ENCODE measurements at places on chromosomes 3 and 15. TPM values are rescaled to one million over a fixed set of nuclear protein-coding genes. Genes with fewer than 3 reads are reported as not detected.
A peak's percentile ranks its signal among the peaks of the same experiment; 100 is the strongest.

- no peak overlapping the region for H3K4me3 ChIP-seq
- H3K4me1 ChIP-seq = peaks cover 14% of the 10 kb centered on the region
- no peak for DNase-seq
- no peaks in the 10 kb centered on the region for H3K27me3 ChIP-seq
- H3K27ac ChIP-seq = no peak overlapping the region
Measured at GRCh38 chr3:113277414-113277813, 66.1 kb downstream of the BOC start.

GRCh38 chr3:195140816-195141793 lies 129.9 kb downstream of the XXYLT1 start:
- H3K4me1 ChIP-seq = peaks cover 4% of the 10 kb centered on the region
- no peak overlapping the region for H3K4me3 ChIP-seq
- peak overlapping the region; percentile 10 for H3K27ac ChIP-seq
- DNase-seq = peak; percentile 45

GRCh38 chr3:55624238-55624637 lies 137.1 kb upstream of the WNT5A start:
- no peaks in the 10 kb centered on the region for H3K27me3 ChIP-seq
- peak overlapping the region; percentile 39 for H3K27ac ChIP-seq
- DNase-seq = peak; percentile 87
- H3K36me3 ChIP-seq = no peaks in the 10 kb centered on the region
- H3K4me1 ChIP-seq = peaks cover 52% of the 10 kb centered on the region

- no peaks in the 10 kb centered on the region for H3K36me3 ChIP-seq
- no peak for DNase-seq
- H3K4me3 ChIP-seq = no peak overlapping the region
- H3K27me3 ChIP-seq = no peaks in the 10 kb centered on the region
Measured at GRCh38 chr3:114122027-114122709, 56.7 kb downstream of the DRD3 start.

RPL22L1 gene
- 297 TPM for total RNA-seq

DNA sequence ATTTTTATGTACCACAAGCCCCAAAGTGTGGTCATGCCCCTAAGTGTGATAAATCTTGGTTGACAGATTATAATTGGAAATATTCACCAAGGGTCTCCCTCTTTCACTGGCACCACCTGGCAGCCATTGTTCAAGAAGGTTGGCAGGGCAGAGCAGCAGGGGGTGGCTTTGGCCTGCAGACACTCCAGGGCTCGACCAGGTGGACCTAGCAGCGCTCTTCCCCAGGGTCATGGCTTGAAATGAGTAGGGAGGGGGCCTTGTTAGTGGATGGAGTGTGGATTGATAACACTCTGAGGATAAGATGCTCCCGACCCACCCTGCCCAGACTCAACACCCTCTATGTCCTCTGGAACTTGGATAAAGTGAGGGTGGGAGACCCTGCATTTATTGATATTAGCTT lies 58.2 kb upstream of the KLHL25 start:
- no peak overlapping the region for H3K4me3 ChIP-seq
- peak; percentile 13 for DNase-seq
- no peaks in the 10 kb centered on the region for H3K4me1 ChIP-seq
- no peaks in the 10 kb centered on the region for H3K36me3 ChIP-seq
- no peak overlapping the region for H3K27ac ChIP-seq

DNA sequence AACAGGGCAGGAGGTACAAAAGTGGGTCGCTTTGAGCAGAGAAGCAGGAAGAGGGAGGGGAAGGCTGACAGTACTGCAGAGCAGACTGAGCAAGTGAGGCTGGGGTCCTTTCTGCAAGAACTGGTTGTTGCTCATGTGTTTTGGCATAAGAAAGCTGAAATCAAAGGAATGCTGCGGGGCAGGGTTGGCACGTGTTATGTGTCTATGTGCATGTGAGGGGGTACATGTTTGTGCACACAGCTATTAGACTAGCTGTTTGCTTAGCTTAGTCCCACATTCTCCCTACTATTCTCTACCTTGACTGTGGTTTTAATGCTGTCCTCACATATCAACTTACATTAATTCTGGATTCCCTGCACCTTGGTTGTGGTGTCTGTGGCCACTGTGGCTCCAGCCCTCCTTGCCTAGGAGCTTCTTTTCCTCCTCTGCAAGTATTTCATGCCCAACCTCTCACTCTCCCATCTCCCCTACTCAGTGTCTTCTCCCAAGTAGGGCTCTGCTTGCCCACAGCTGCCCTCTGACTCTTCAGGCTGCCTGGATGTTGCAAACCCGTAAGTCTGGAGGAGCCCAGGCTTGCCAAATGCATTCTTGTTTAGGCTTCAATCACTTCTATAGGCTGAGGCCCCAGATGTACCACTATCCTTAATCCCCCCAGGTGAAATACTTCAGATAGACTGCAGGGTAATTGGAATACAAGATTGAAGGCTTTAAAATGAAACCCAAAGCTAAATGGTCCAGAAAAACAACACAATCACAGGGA lies 4.8 kb downstream of the TAGLN3 start:
- no peaks in the 10 kb centered on the region for H3K36me3 ChIP-seq
- H3K27me3 ChIP-seq = no peaks in the 10 kb centered on the region
- H3K4me3 ChIP-seq = no peak overlapping the region
- DNase-seq = peak; percentile 64
- no peak overlapping the region for H3K27ac ChIP-seq

GRCh38 chr3:129310111-129311011 lies 31.7 kb downstream of the HMCES start:
- no peaks in the 10 kb centered on the region for H3K27me3 ChIP-seq
- peak; percentile 70 for DNase-seq
- peaks cover 17% of the 10 kb centered on the region for H3K4me1 ChIP-seq

- H3K27ac ChIP-seq = no peak overlapping the region
- peaks cover 19% of the 10 kb centered on the region for H3K4me1 ChIP-seq
Measured at GRCh38 chr3:170154084-170154483, 27.4 kb downstream of the PHC3 start.

DNA sequence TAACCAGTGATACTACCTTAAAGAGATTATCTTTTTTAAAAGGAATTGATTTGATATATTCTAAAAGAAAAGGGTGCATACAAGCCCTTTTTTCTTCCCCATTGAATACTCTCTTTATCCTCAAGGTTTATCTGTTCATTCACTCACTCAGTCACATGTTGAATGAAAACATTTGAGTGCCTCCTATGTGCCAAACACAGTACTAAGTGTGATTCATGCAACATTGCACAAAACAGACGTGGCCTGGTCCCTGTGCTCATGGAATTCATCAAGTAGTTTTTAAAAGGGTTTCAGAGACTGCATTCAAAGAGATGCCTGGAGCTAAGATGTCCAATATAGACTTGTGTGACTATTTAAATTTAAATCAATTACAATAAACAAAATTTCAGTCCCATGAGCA lies 462.2 kb upstream of the MDFIC2 start:
- no peak overlapping the region for H3K27ac ChIP-seq
- H3K36me3 ChIP-seq = no peaks in the 10 kb centered on the region
- no peak for DNase-seq
- no peaks in the 10 kb centered on the region for H3K27me3 ChIP-seq
- no peak overlapping the region for H3K4me3 ChIP-seq

SLC9A9 gene
- 8.3 TPM for total RNA-seq

- H3K36me3 ChIP-seq = no peaks in the 10 kb centered on the region
- peak within 1 kb of the TSS; percentile 73 for H3K27ac ChIP-seq
- H3K27me3 ChIP-seq = no peaks in the 10 kb centered on the region
- peak; percentile 97 for DNase-seq
Measured at GRCh38 chr3:9916734-9917680, at the start of gene IL17RC. IL17RC (plus strand) TSS chr3:9917098; CDS start chr3:9917316, 218 bp downstream.
